ENCODE measurements at places on chromosomes 4 and X. TPM values are rescaled to one million over a fixed set of nuclear protein-coding genes. Genes with fewer than 3 reads are reported as not detected.

DNA sequence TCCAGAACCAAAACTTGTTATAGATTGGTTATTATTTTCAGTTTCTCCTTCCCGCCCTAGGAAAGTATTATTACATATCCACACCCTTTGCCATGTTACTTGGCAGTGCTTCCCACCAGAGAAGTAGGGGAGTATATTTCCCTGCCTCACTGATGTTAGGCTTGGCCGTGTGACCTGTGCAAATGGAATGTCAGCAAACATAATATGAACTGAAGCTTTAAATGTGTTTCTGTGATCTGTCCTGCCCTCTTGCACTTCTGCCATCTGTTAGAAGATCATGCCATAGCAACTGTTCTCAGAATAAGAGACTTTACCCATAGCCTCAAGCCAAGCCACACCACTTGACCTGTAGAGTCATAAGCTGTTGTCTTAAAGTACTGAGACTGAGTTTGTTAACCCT, 36.7 kb upstream of the NEUROG2 start:
- DNase-seq = no peak

DNA sequence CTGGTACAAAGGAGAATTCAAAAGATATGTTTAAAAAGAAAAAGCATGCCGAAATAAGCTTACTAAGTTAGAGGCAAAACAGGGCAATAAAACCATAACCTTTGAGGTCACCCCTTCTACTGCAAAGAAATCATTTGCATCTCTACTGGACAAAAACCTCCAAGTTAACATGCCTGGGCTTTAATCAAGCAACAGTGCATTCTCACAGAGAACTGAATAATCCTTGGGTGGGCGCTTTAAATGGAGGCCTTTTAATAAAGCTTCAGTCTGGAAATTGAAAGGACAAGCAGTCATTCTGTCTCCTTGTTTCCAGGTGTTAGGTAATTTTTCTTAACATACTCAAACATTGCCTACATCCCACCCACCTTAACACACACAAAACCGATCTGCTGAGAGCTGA, 34.6 kb upstream of the SMS start:
- no peak for DNase-seq

Gene PPARGC1A
- total RNA-seq = 11.4 TPM

Gene IL1RAPL2
- total RNA-seq = 0.51 TPM

Gene ATOH1
- total RNA-seq = not detected

DNA sequence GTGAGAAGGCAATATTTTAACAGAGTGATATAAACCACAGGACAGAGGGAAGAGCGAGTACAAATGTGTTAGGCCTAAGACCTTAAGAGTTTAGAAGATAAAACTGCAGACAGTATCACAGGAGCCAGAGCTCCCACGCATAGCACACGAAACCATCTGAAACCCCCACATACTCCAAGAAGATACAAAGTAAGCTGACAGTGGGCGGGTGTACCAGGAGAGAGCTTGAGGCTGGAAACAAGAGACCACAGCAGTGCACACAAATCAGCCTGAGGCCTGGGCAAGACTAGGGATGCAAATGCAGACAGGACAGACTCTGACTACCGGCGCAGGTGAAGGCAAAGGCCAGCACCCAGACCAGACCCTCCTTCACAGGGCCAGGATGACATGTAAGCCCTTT, 54.1 kb upstream of the ARHGAP24 start:
- no peak for DNase-seq

Gene DOK7
- 0.69 TPM for total RNA-seq

- no peak for DNase-seq
Observed at GRCh38 chr4:24274381-24274941, 309.9 kb downstream of the DHX15 start.

DNA sequence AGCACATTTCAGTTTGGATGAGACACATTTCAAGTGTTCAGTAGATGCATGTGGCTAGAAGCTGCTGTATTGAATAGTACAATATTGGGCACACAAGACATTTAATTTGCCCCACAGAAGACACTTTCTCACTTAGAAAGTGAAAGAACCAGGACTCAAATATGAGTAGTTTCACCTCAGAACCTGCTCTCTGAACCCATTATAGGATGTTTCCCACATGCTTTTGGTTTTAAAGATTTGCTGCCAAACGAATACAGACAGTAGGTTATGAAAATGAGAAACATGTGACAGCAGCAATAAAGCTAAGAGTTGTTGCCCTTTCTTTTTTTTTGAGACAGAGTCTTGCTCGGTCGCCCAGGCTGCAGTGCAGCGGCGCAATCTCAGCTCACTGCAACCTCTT, 32.3 kb downstream of the C4orf54 start:
- DNase-seq = no peak
